Fibroblast of the aortic adventitia (primary cell): ENCODE measurements at places on chromosomes 6 and 20. TPM values are rescaled to one million over a fixed set of nuclear protein-coding genes. Genes with fewer than 3 reads are reported as not detected.
A peak's percentile ranks its signal among the peaks of the same experiment; 100 is the strongest.

DNA sequence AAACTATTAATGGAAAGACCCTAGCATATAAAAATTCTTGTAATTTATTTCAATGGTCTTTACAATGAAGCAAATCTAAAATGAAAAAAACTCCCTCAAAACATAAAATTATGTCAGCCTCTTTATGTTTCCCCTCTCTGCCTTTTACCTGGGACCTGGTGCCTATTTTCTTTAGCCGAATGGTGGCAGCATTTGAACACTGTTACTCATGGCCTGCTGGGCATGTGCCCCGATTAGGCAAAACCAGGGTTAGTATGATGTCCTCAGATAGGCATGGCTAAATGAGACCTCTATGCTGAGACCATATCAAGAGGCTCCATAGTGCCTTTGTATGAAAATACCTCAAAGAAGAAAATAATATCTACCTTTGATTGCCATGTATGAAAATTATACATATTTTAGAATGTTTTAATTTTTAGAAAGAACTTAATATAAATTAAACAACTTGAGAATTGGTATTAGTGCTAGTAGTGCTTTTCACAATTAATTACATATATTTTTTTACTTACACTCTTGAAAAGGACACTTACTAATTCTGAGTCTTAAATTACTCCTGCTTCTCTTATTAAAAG, 22.5 kb upstream of the C6orf58 start:
- DNase-seq = peak; percentile 45

GRCh38 chr6:89242574-89243330, 25.6 kb upstream of the GABRR1 start:
- DNase-seq = peak; percentile 79

FABP7 gene
- total RNA-seq = not detected in 2 replicates

- DNase-seq = peak; percentile 96
These were observed 46.8 kb upstream of the FAM83C start for GRCh38 chr20:35339007-35339406.

DNA sequence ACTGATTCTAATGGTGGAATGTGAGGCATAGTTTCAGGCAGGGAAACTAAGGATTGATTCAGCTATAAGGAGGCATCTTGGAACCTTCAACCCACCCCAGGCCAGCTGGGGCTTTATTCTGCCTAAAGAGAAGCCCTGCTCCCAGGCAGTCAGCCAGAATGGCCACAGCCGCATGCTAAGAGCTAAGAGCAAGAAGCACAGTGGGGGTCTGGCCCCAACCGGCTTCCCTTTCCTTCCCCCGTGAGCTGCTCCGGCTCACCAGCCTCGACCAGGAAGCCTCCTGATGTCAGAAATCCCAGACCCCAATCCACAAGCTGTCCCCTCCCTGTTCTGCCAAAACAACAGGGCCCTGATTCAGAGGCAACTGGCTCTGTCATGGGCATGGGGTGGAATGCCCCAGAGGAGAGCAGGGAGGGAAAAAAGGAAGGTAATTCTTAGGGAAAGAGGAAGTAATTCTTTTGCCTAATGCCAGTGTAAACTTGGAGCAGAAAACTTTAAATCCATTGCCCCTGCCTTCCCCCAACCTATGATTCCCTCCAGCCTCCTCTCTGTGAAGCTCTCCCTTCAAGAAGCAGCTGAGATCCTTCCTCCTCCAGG, 6.9 kb downstream of the GRM4 start:
- no peak for DNase-seq

FAM209B gene
- not detected in 2 replicates for total RNA-seq

DNA sequence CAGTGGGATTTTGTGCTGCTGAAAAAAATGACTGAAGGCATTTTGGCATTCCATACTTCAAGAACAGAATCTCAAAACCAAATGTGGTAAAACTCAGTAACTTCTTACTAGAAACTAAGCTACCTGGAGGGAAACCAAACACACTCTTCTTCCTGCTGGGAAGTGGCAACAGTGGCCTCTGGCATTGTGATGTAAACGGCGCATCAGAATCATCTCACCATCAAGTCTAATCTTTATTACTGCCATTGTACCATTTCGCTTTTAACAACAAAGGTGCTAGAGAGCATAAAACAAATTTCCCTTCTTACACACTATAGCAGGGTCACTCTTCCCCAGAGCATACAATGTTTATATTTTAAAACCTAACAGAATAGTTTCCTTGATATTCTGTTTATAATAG, 101.6 kb upstream of the CEP162 start:
- DNase-seq = no peak

DNA sequence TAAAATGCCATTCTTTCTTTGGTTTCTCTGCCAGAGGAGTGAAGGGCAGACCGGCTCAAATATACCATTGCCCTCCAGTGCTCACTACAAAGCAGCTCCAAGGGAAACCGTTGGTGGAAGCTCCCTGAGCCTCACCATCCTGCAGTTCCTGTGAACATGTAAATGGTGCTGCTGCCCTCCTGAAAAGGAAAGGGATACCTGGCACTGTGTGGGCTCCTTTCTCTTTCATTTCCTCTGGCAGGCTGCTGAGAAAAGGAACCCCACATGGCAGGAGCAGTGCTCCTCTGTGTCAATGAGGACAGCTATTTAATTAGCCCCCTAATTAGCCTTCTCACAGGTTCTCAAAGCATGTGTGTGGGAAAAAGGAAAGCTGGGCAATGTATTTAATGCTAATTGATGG, 142.5 kb downstream of the KLHL32 start:
- DNase-seq = no peak

DNA sequence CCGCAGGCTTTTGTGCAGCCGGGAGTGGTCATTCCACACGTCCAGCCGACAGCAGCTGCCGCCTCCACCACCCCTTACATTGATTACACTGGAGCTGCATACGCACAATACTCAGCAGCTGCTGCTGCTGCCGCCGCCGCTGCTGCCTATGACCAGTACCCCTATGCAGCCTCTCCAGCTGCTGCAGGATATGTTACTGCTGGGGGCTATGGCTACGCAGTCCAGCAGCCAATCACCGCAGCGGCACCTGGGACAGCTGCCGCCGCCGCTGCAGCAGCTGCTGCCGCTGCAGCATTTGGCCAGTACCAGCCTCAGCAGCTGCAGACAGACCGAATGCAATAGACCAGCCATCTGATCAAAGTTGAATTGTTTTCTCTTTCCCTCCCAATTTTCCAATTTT, 10.6 kb downstream of the RBM24 start:
- no peak for DNase-seq

DNA sequence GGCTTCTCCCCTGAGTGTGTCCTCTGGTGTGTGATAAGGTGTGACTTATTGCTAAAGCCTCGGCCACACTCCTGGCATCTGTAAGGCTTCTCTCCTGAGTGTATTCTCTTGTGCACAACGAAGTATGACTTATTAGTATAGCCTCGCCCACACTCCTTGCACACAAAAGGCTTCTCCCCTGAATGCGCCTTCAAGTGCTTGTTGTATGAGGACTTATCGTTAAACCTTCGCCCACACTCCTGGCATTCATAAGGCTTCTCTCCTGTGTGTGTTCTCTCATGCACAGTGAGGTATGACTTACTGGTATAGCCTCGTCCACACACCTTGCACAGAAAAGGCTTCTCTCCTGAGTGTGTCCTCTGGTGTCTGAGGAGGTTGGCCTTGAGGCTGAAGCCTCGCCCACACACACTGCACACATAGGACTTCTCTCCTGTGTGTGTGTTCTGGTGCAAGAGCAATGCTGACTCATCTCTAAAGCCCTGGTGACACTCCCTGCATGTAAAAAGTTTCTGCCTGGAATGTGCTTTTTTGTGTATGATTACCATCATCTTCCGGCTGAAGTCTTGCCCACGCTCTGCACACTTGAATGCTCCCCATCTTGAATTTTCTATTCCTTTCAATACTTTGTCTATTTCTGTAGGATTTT, 20.4 kb downstream of the ZNF337 start:
- DNase-seq = peak; percentile 47

DNA sequence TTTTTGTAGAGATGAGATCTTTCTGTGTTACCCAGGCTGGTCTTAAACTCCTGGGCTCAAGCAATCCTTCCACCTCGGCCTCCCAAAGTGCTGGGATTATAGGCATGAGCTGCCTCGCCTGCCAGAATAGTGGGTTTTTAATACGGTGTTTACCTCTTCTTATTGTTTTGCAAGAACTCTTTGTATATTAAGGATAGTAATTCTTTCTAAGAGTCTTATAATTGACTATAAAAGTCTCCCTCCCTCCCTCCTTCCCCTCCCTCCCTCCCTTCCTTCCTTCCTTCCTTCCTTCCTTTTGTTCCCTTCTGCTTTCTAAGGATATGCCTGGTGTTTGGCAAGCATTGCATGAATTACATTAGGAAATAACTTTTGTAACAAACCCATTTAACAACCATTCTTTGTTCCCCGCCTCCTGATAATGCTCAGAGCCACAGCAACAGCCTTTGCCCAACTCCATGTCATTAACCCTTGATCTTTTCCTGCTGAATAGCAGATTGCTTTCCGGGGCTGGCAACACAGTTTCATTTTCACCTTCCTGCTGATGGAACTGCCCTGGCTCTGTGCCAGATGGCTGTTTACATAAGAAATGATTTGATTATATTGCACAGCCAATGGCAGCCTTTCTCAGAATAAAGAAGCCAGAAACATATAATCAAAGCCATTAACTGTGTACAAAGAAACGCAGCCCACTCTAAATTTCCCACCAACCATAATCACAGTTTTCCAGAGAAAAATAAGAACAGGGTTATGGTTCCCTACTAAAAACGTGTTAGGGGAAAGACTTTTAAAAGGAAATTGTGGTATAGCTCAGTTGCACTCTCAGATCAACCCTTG, 143.7 kb upstream of the PTPN1 start:
- peak; percentile 67 for DNase-seq
